Panc1 (cell line): ENCODE measurements at places on chromosomes 3 and 15. TPM values are rescaled to one million over a fixed set of nuclear protein-coding genes. Genes with fewer than 3 reads are reported as not detected.

DNA sequence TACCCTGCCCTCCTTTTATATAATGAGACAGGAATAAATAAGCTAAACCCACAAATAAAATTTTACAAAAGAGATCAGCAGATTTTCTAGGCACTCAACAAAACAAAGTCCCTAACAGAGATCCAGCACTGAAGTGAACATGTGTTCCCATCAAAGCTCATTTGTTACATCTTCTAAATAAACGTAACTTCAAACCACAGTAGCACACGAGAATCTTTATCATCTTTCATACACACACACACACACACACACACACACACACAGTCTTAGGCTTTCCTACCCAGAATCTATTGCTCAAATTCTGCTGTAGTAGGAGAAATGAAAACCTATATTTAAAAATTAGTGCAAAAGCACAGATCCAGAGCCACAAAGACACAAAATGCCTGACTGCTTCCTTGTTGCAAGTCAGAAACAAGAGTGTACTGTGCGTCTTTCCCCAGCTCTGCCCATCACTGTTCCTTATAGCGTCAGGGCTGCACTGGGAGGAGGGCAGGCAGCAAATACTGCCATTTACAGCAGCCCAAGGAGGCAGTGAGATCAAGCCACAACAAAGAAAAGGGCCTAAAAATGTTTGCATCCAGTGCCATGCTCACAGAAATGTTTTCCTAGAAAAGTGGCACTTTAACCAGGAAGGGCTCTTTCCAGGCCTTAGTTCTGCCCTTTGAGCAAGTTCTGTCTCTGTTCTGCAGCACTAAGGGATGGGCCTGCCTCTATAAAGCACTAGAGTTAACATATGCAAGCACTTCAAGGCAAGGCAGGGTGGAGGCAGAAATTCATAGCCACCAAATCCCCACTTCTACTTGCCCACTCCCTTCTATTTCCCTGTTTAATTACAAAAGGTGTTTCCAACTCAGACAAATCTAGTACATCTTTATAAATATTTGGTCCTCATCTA lies 6.0 kb downstream of the IP6K1 start:
- no peak for DNase-seq
- H3K27me3 ChIP-seq, result no peaks in the 10 kb centered on the region
- no peak overlapping the region for H3K27ac ChIP-seq

- H3K36me3 ChIP-seq, result no peaks in the 10 kb centered on the region
- H3K27me3 ChIP-seq, result no peaks in the 10 kb centered on the region
- peak overlapping the region; percentile 21 for H3K4me3 ChIP-seq
Measured at GRCh38 chr3:108301695-108302404, 5.5 kb downstream of the HHLA2 start.

GRCh38 chr3:48026098-48026497 lies 9.9 kb upstream of the MAP4 start:
- H3K27me3 ChIP-seq, result no peaks in the 10 kb centered on the region
- H3K27ac ChIP-seq, result no peak overlapping the region
- DNase-seq, result no peak
- no peak overlapping the region for H3K4me3 ChIP-seq

- peaks cover 2% of the 10 kb centered on the region for H3K27me3 ChIP-seq
- no peak overlapping the region for H3K4me3 ChIP-seq
- H3K36me3 ChIP-seq, result no peaks in the 10 kb centered on the region
- no peak overlapping the region for H3K27ac ChIP-seq
- no peak for DNase-seq
Measured at GRCh38 chr3:159586571-159587202, 401.9 kb upstream of the IL12A start.

The MORC1 gene
- total RNA-seq, result not detected

- no peak overlapping the region for H3K4me3 ChIP-seq
- H3K36me3 ChIP-seq, result no peaks in the 10 kb centered on the region
- H3K27ac ChIP-seq, result no peak overlapping the region
- no peaks in the 10 kb centered on the region for H3K4me1 ChIP-seq
- no peak for DNase-seq
Measured at GRCh38 chr3:155963570-155963969, 93.1 kb downstream of the GMPS start.

- no peaks in the 10 kb centered on the region for H3K27me3 ChIP-seq
- H3K4me1 ChIP-seq, result peaks cover 32% of the 10 kb centered on the region
- H3K4me3 ChIP-seq, result no peak overlapping the region
- DNase-seq, result no peak
- peak overlapping the region; percentile 4; the same call in 1 of the 2 replicates for H3K27ac ChIP-seq
Measured at GRCh38 chr15:75198560-75199356, 2.9 kb upstream of the C15orf39 start.

GRCh38 chr15:77282333-77282732 lies 137.6 kb downstream of the PEAK1 start:
- H3K36me3 ChIP-seq, result peaks cover 4% of the 10 kb centered on the region; the same call in 1 of the 2 replicates
- no peaks in the 10 kb centered on the region for H3K27me3 ChIP-seq
- no peak overlapping the region for H3K27ac ChIP-seq

DNA sequence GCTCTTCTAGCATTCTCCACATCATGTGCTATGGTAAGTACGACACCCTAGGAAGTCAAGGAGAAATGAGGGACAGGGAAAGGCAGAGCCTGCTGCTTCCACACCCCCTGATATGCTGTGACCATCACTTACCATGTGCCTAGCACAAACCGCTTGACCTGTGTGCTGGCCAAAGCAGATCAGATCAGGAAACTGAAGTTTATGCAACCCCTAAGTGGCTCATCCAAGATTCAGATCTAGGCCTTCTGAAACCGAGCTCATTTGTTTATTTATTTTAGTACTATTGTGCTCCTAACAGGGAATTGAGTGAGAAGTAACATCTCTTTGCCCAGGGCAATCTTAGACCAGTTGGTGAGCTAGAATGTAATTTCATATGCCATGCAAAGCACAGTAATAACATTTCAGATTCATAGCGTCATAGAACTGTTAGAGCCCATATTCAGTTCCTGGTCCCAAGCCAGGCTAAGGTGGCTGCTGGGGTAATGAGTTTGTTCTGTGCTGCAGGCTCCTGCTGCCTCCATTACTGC lies at the start of gene RTP2:
Gene RTP2 (minus strand): TSS at position 51 of the 527 bp plus-strand sequence. CDS start 429 bp downstream, outside the sequence.
- no peak within 1 kb of the TSS for H3K4me3 ChIP-seq
- H3K36me3 ChIP-seq, result no peaks in the 10 kb centered on the region
- DNase-seq, result no peak
- no peaks in the 10 kb centered on the region for H3K4me1 ChIP-seq
- H3K27me3 ChIP-seq, result no peaks in the 10 kb centered on the region; the same call in none of the 2 replicates
- no peak within 1 kb of the TSS for H3K27ac ChIP-seq

- peaks cover 9% of the 10 kb centered on the region for H3K36me3 ChIP-seq
- no peak for DNase-seq
- peak overlapping the region; percentile 81 for H3K4me3 ChIP-seq
- peak overlapping the region; percentile 79 for H3K27ac ChIP-seq
- no peaks in the 10 kb centered on the region for H3K27me3 ChIP-seq
- H3K4me1 ChIP-seq, result peaks cover 6% of the 10 kb centered on the region
Measured at GRCh38 chr3:32569540-32570420, 878 bp downstream of the DYNC1LI1 start.

The FBXL22 gene
- total RNA-seq, result 0.54 TPM

GRCh38 chr15:100902436-100903167 lies 16.6 kb upstream of the LRRK1 start:
- H3K27ac ChIP-seq, result no peak overlapping the region
- H3K4me3 ChIP-seq, result no peak overlapping the region; the same call in 1 of the 2 replicates
- DNase-seq, result no peak
- H3K27me3 ChIP-seq, result no peaks in the 10 kb centered on the region
- H3K36me3 ChIP-seq, result peaks cover 21% of the 10 kb centered on the region

The ST3GAL6 gene
- 0.15 TPM for total RNA-seq

The AP3S2 gene
- 24.6 TPM for total RNA-seq

DNA sequence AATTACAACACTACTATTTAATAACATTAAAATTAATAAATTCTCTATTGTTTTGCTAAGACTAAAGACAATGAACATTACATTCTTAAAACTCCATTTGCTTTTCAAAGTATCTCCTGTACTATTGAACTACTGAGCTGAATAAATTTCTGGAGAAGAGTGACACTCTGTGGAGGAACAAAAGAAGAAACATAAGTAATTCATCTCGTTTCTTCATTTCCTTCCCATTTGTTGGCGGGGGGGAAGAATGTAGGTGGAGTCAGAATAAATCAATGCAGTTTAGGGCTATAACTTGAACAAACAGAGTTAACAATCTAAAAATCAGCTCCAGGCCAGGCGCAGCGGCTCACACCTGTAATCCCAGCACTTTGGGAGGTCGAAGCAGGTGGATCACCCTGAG lies 32.7 kb downstream of the EFHB start:
- no peak overlapping the region for H3K27ac ChIP-seq
- H3K36me3 ChIP-seq, result no peaks in the 10 kb centered on the region
- H3K27me3 ChIP-seq, result no peaks in the 10 kb centered on the region
- no peak for DNase-seq
